ENCODE measurements at places on chromosomes 11 and 22. TPM values are rescaled to one million over a fixed set of nuclear protein-coding genes. Genes with fewer than 3 reads are reported as not detected.
A peak's percentile ranks its signal among the peaks of the same experiment; 100 is the strongest.

SERPING1 gene
- 421 TPM for total RNA-seq

- no peak overlapping the region for H3K27ac ChIP-seq
- no peak for DNase-seq
- no peaks in the 10 kb centered on the region for H3K4me1 ChIP-seq
- peak overlapping the region; percentile 71 for H3K4me3 ChIP-seq
- no peaks in the 10 kb centered on the region for H3K27me3 ChIP-seq
Measured at GRCh38 chr11:14359501-14360031, 583 bp upstream of the RRAS2 start.

PTPN5 gene
- 0.59 TPM for total RNA-seq

DNA sequence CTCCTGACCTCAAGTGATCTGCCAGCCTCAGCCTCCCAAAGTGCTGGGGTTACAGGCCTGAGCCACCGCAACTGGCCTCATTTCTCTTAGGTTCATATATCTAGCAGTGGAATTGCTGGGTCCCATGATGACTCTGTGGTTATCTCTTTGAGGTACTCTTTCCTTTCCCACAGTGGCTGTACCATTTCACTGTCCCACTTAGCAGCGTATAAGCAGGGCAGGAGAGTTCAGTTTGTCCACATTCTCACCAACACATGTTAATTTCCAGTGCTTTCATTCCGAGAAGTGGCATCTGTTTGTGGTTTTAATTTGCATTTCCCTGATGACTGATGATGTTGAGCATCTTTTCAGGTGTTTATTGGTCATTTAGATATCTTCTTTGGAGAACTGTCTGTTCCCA lies 16.4 kb downstream of the PRR5 start:
- no peaks in the 10 kb centered on the region for H3K4me1 ChIP-seq
- H3K27ac ChIP-seq = no peak overlapping the region
- no peak overlapping the region for H3K4me3 ChIP-seq

- no peak for DNase-seq
- H3K4me1 ChIP-seq = peaks cover 5% of the 10 kb centered on the region
- H3K27ac ChIP-seq = no peak within 1 kb of the TSS
- H3K36me3 ChIP-seq = no peaks in the 10 kb centered on the region
- H3K27me3 ChIP-seq = peaks cover 65% of the 10 kb centered on the region
Measured at GRCh38 chr22:26169315-26170111, at the start of gene SEZ6L. Gene SEZ6L (plus strand): TSS chr22:26169462. CDS start chr22:26169670, 208 bp downstream.

DNA sequence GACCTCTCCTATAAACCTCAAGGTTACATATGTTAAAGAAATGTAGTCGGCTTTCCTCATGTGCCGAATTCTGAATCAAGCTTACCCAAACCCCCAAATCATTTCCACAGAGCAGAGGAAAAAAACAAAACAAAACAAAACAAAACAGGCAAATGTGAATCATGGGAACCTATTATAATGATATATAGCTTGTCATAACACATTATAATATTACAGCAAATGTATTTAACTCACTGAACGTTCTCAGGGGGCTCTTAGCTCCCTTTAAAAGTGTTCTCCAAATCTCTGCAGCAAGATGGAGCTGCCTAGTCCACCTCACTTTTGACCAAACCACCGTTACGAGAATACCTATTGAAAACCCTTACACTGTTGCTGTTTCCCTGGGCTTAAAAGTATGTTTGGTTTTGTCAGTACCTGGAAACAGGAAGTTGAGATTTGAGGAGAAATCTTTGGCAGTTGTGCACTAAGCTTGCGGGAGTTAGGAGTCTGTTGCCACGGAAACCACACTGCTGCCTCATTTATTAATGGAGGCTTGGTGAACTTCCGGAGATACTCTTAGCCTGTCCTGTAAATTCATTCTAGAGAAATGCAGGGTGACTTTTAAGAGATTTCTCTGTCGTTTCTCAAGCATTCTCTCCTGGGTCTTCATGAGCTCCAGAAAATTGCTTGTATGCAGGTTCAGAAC lies 167.0 kb upstream of the RASSF10 start:
- no peaks in the 10 kb centered on the region for H3K27me3 ChIP-seq
- H3K36me3 ChIP-seq = no peaks in the 10 kb centered on the region
- peak overlapping the region; percentile 52 for H3K27ac ChIP-seq
- peaks cover 6% of the 10 kb centered on the region for H3K4me1 ChIP-seq
- H3K4me3 ChIP-seq = peak overlapping the region; percentile 2

Data from breast epithelium (tissue), 4 donors.